Stomach (tissue), 19 donors: ENCODE measurements at places on chromosomes 7 and 10. TPM values are rescaled to one million over a fixed set of nuclear protein-coding genes. Genes with fewer than 3 reads are reported as not detected.

DNA sequence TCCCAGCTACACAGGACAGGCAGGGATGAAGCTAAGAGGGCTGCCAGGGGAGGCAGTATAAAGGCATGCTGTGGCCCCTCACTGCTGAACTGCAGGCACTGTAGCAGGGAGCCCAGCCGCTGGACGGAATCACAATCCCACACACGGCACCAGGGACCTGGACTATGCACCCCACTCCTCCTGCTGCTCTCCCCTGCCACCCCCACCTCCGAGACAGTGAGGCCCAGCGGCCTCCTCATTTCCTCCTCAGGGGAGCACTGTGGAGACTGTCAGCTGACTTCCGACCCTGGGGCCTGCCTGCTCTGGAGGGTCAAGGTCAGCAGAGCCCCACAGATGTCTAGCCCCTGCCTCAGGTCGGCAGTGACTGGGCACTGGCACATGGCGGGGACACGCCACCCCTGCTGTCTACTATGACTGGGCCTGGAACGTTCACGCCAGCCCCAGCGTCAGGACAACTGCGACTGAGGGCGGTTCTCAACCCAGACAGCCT lies 92.7 kb downstream of the FAM53B start:
- no peak for DNase-seq

DNA sequence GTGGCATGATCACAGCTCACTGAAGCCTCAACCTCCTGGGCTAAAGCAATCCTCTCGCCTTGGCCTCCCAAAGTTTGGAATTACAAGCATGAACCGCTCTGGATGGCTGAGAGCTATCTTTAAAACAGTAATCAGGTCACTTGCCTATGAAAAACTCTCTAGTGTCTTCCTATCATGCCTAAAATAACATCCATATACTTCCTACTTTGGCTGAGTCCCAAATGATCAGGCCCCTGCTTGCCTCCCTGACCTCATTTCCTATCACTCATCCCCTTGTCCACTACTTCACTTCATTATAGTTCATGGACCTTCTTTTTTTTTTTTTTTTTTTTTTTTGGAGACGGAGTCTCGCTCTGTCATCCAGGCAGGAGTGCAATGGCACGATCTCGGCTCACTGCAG lies 28.0 kb downstream of the SEPTIN7 start:
- no peak for DNase-seq

DNA sequence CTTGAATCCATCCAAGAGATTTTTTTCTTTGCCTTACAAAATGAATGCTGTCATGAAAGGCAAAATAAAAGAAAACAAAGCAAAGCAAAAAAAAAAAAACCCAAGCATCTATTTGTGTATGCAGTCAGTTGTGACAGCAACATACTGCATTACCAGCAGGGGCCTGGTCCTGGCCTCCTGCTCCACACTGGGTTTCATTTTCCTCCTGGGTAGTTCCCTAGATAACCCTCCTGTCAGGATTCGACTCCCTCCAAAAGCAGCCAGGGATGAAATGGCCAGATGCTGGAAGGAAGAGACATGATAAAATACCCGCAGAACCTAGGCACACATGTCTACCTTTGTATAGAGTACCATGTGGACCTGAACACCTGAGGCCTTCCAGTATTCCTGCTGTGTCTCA lies 148.6 kb downstream of the NRCAM start:
- DNase-seq = no peak

The CCL26 gene
- polyA plus RNA-seq = not detected

The ZNF467 gene
- 16.4 TPM for polyA plus RNA-seq
